ENCODE measurements at places on chromosomes 4 and X.

DNA sequence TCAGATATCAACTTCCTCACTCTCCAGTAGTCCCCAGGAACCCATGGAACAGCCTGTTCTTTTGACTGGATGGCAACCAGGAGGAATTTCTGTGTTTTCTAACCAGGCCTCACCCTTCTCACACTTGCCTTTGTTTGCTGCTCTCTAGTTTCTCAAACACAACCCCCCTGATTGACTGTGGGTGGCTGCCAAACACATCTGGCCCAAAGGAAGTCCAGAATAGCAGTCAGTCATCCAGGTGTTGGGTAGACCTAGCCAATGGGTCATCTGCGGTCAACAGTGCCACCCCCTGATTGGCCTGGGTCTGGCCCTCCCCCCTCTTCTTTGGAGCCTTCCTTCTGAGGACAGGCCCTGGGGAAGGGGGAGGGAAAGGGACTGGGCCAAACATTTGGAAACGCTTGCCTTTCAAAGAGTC, 53.7 kb downstream of the MSX1 start:
- no peak for DNase-seq

DNA sequence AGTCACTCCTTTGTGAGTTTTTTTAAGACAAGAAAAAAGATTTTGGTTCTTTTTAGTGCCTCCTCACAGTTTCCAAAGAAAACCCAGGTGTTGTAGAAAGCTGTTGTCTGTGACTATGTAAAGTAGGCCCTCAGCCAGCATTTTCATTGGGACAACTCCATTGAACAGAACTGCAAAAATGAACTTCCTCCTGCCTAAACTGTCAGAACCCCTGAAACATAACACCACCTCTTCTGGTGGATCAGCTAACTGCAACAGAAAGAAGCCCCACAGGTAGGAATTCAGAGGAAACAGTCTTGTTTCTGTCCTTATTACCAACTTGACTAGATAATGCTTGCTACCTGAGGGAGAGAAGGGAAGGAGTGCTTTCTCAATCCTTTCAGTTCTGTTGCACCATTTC, 3.4 kb upstream of the ATP11C start:
- no peak for DNase-seq

GRCh38 chr4:19739101-19739651, 512.5 kb upstream of the SLIT2 start:
- peak; percentile 95 for DNase-seq

GRCh38 chrX:22634083-22634482, 361.4 kb downstream of the CBLL2 start:
- peak; percentile 67 for DNase-seq

- DNase-seq = no peak
Measured at GRCh38 chrX:103051260-103051789, 12.6 kb downstream of the BEX1 start.

GRCh38 chr4:89029591-89029990, 27.4 kb downstream of the FAM13A start:
- no peak for DNase-seq

GRCh38 chr4:13555325-13555724, 11.0 kb upstream of the NKX3-2 start:
- no peak for DNase-seq

- no peak for DNase-seq
Measured at GRCh38 chr4:55884093-55884850, 30.8 kb downstream of the EXOC1 start.

GRCh38 chr4:157115613-157116335, 39.8 kb downstream of the GLRB start:
- peak; percentile 73 for DNase-seq

DNA sequence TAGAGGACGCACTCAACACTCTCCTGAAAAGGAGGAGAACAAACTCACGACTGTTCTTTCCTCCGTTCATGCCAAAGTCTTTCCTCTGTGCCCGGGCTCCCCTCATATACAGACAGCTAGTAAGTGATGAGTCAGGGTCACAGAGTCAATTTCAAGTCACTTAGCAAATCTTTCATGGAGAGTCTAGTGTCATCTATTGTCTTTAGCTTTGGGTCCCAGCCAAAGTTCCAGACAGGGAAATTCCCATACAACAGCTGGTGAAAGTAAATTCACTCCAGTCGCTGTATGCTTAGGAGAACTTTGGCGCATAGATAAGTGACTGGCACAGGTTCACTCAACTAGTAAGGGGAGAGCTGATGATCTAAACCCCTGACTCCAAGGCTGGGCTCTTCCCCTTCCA, 226.5 kb downstream of the MID1 start:
- DNase-seq = no peak

- no peak for DNase-seq
Measured at GRCh38 chr4:111113591-111113990, 490.7 kb upstream of the PITX2 start.

GRCh38 chr4:18582841-18583240, 561.3 kb upstream of the LCORL start:
- no peak for DNase-seq

- DNase-seq = no peak
Measured at GRCh38 chr4:113335746-113336145, 286.3 kb downstream of the ANK2 start.

GRCh38 chrX:148037020-148037419, 55.9 kb downstream of the FMR1NB start:
- no peak for DNase-seq

DNA sequence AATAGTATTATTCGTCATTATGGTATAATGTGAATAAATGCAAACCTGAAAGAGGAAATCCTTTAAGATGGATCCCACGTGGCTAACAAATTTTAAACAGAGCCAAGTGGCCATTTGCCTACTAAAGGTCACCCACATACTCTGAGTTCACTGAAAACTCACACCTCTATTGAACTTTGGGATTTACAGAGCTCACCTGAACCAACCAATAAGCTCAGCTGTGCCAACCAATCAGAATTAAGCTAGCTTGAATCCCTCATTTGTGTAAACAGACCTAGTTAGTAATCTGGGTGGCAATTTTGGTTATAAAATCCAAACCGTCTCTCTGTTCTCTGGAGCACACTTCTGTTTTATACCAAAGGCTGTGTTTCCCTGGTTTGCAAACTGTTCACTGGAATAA, 5.4 kb upstream of the NUDT9 start:
- DNase-seq = no peak

- DNase-seq = peak; percentile 74
Measured at GRCh38 chr4:53479736-53480525, 102.5 kb downstream of the FIP1L1 start.

GRCh38 chr4:158667651-158668198, 4.0 kb downstream of the C4orf46 start:
- DNase-seq = no peak

DNA sequence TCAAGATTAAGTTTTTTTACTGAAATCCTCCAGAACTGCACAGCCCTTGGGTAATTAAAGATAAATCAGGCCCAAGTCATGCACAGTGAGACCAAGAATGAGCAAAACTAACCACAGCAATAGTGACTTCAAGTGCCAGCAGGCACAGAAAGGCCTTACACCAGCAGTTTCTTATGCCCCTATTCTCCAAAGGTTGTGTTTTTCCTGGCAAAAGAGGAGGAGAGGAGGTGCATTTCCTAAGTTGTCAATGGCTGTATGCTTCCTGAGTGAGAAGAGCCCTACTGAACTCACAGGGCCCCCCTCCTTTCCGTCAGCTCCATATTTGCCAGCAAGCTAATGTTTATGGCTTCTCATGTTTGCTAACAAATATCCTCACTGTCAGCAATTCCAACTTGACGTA, 418.7 kb upstream of the INTU start:
- peak; percentile 36 for DNase-seq
